ENCODE measurements at places on chromosomes 6 and 20.

DNA sequence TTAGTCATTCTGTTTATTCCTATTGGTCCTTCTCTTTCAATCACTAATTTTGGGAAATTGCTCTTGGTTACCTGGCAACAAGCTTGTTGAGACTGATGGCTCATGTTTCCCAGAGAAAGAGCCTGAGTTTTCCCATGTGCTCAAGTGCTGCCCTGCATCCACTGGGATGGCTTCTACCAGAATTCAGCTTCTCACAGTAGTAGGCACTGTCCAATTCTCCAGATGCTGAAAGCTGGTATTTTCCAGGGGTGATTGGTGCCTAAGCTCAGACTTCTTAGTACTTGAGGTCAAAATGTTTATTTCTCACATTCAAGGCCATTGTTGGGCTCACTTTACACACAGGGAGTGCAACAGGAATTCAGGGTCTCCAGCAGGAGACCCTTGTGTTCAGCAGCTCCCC, 29.1 kb upstream of the SLC2A12 start:
- DNase-seq, result no peak

DNA sequence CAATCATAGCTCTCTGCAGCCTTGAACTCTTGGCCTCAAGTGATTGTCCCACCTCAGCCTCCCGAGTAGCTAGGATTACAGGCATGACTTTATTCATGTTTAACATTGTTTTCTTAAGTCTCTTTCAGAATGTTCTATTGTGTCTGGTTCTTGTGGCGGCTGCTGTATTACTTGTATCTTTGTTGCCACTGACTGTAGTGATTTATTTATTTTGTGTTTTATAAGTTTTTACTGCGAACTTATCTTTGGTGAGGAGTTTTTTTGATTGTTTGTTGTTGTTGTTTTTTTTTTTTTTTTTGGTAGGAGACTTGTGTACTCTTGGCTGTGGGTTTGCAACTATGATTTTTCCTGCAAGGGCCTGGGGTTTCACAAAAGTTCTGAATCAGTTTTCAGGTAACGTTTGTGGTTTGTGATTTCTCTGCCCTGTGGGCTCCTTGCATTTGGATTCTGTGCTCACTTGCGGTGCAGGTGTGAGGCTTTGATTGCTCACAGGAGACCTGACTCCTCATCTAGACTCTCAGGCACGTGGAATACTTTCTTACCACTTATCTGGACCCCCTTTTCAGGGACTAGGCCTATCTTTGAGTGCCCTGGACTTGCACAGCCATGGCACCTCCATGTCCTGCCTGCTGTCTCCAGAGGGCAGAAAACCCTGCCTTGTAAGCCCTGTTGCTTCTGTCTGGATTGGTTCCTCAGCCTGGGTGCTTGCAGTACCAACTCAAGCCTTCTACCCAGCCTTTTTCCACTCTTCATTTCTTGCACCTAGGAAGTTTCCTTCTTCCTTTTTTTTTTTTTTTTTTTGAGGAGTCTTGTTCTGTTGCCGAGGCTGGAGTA, 25.2 kb downstream of the KIF25 start:
- DNase-seq, result no peak

GRCh38 chr20:48456366-48457192, 371.2 kb downstream of the PREX1 start:
- DNase-seq, result no peak

- no peak for DNase-seq
Observed at GRCh38 chr6:168708526-168708925, 267.5 kb downstream of the SMOC2 start.

DNA sequence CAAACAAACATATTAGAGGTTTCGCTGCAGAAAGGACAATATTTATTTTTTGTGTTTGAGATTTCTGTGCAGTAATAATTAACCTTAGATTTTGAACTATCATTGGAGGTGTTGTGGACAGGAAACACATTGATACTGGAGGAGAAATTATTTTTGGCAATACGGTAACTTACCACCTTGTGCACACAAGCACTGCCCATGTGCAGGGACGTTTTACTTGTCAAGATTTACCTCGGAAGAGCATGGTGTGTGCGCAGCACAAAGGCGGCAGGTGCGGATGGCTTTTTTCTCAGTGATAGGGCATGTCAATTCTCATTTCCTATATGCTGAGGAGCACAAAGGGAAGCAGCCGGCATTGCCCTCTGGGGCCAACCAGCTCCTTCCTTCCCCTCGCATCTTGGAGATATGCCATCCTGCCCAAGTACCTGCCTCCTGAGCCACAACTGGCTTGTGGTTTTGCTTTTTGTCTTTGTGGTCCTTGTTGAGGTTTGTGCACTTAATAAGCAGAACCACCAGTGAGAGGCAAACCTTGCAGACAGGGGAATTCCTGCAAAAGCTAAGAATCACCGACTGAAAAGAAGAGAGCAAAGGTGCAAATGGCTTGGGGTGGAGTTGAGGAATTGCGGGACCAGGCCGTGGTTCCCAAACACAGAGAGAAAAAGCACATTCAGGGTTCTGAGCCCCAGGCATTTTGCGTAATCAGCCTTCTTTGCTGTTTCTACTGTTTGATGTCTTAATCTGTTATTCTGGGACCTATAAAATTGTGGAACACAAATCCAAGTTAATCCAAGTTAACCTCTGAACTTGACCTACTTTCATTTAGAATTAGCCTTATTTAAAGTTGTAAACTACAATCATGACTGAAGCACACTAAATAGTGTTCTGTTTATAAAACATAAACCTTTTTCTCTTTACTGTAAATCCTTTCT, 21.9 kb downstream of the SAMD5 start:
- peak; percentile 36 for DNase-seq

DNA sequence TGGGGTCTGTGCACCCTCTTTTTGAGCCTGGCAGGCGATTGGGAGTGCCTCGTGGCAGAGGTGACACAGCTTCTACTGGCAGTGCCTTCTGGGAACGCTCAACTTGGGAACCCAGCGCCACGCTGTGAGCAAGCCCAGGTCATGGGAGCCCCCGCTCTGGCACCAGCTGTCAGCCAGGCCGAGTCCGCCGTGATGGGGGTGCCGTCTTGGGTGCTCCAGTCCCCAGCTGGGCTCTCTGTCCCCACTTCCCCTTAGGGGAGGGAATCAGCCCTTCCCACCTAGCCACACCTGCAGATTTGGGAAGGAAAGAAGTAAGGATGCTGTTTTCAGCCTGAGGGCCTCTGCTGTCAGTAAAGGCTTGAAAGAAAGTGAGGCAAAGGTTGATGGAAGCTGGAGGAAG, 31.0 kb upstream of the NTSR1 start:
- no peak for DNase-seq

GRCh38 chr6:167467793-167468431, 143.0 kb downstream of the TTLL2 start:
- no peak for DNase-seq

- no peak for DNase-seq
Observed at GRCh38 chr20:1033751-1034414, 31.8 kb upstream of the RSPO4 start.

GRCh38 chr6:139251045-139251690, 40.6 kb downstream of the TXLNB start:
- DNase-seq, result no peak

DNA sequence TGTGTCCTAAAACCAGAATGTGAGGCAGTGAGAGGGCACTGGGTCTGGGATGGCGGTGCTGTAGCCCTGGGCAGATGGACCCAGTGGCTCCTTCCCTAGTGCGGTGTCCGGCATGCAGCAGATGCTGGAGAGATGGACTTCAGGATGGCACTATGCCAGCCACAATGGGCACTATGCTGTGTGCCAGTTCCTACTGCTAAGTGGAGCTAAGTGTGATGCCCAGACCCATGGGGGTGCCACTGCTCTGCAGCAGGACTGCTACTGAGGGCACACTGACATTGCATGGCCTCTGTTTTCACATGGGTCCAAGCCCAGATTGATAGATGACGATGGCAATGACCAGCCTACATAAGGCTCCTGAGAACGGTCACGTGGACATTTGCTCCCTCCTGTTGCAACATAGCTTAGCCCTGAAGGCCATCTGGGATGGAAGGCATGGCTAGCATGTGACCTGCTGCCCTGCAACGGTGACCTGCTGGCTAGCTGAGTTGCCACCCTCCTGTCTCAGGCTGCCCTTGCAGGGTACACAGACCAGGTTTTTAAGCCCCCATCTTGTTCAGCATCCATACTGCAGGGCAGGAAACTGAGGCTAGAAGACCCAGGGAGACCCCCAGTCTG, 31.3 kb upstream of the KCNK16 start:
- no peak for DNase-seq

GRCh38 chr20:10854976-10855375, 181.2 kb upstream of the JAG1 start:
- no peak for DNase-seq

GRCh38 chr20:51484831-51485230, 57.7 kb downstream of the NFATC2 start:
- DNase-seq, result no peak

DNA sequence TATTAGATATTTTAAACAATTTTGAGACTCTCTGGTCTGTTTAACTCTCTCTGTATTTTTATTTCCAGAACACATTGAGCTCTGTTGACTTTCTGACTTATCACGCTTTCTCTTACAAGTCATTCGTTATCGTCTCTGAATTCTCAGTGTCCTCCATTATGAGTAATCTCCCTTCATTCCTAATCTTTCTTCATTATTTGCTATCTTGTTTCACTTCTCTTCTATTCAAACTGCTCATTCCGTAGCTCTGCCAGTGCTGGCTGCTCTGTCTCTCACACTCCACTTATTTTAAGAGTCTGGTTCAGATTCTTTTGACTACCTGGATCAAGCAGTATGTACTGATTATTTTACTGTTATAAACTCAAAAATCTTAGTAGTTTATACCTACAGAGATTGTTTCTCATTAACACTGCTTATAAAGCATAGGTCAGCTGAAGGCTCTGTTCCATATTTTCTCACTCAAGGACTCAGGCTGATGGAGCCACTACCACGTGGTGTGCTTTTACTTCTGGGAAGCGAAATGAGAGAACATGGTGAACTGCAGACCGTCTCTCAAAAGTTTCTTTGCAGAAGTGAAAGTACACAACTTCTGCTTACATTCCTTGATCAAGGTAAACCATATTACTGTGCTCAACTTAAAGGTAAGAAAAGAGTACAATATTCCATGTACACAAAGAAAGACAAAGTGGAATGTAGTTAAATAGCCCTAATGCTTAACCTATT, 485.2 kb downstream of the GRIK2 start:
- no peak for DNase-seq

GRCh38 chr20:10848810-10849370, 175.1 kb upstream of the JAG1 start:
- peak; percentile 37 for DNase-seq

DNA sequence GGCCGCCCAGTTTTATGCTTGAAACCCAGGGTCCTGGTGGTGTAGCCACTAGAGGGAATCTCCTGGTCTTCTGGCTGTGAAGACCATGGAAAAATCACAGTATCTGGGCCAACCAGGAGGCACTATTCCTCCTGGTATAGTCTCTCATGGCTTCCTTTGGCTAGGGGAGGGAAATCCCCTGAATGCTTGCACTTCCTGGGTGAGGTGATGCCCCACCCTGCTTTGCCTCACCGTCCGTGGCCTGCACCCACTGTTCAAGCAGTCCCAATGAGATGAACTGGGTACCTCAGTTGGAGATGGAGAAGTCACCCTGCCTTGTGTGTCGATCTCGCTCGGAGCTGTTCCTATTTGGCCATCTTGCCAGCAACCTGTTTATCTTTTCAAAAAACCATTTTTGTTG, 10.1 kb upstream of the ZNF337 start:
- no peak for DNase-seq

DNA sequence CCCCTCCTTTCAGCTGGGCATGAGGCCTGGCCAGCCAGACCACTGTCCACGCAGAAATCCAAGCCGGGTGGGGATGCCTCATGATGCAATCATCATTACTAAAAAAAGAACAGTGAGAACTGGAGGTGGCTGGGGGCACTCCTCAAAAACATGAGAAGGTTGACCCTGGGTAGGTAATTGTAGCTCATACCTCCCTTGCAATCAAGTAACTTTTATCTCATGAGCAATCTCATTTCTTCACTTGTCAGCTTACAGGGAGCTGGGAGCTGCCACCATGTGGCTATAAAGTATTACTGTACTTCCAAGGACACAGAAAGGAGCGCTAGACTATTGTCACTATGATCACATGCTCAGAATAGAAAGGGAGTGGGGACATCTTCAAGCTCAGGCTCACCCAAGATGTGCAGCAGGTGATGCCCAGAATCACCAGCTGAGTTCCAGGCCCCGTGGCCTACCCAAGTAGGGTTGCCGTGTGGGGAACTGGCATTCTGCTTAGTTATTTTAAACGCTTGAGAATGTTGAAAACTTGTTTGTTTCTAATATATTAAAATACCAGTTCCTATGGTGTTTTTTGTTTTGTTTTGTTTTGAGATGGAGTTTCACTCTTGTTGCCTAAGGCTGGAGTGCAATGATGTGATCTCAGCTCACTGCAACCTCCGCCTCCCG, 3.0 kb upstream of the CDH26 start:
- DNase-seq, result no peak

DNA sequence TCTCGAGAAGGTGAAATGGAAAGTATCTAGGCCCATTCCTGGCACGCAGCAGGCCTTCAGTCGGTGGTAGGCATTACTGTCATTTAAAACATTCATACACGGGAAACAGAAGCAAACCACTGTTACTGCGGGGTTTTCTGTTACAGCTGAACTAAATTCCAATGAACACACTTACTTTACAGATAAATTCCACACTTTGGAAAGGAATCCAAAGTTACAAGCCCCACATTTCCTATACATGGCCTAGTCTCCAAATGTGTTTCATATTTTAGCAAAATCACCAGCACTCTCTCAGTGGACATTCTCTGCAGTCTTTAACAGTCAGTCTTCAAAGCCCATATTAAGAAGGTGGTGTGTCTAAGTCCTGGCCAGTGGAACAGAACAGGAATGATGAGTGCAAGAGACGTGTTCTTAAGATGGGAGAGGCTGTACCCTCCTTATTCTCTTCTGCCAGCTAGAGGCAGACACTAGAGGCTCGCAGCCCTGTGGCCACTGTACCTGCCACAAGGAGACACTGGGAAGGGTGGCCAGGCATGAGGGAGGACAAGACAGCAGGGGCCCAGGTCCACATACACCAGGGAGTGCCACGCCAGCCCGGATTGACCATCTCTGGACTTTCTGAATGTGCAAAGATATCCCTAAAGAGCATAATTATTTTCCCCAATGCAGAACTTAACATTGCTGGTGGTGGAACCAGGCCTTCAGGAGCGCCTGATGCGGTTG, 76.4 kb downstream of the CDC5L start:
- no peak for DNase-seq

DNA sequence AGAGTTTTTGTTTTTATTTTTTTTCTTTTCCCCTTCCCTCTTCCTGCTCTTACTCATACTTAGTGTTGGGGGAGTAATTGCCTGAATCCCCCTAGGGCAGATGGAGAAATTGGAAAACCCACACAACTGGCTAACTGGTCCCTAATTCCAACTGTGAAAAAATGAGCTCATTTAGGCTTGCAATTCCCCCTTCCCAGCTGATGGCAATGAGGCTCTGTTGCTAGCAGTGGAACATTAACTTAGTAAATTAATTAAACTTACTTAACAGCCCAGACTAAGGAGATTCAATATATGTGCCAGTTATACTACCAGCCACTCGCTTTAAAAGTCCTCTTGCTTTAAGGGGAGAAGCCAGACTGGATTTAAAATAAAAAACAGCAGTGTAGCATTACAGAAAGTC, 76.6 kb downstream of the PKHD1 start:
- no peak for DNase-seq
